ENCODE measurements at places on chromosomes 13 and 19.

DNA sequence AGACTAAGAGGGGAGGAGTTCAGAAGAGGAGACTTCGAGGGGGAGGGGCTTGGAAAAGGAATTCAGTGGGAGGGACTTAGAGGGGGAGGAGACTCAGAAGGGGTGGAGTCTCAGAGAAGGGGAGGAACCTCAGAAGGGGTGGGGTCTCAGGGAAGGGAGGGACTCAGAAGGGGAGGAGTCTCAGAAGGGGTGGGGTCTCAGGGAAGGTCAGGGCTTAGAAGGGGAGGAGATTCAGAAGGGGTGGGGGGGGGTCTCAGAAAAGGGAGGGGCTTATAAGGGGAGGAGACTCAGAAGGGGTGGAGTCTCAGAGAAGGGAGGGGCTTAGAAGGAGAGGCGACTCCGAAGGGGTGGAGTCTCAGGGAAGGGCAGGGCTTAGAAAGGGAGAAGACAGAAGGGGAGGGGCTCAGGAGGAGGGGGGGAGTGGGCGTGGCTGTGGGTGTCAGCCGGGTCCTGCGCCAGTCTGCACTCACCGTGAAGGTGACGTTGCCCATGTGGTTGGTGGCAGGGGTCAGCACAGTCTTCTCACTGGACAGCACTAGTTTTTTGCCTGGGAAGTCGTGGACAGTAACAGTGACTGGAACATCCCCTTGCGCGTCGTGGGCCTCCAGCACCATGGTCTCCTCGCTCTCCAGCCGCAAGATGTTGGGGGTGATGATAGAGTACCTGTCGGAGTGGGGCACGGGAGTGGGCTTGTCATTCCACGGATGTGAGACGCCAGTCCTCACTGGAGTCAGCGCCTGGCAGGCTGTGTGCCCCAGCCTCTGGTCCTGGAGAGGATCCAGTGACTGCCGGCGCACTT, 1.5 kb downstream of the C3 start:
- DNase-seq = peak; percentile 24

DNA sequence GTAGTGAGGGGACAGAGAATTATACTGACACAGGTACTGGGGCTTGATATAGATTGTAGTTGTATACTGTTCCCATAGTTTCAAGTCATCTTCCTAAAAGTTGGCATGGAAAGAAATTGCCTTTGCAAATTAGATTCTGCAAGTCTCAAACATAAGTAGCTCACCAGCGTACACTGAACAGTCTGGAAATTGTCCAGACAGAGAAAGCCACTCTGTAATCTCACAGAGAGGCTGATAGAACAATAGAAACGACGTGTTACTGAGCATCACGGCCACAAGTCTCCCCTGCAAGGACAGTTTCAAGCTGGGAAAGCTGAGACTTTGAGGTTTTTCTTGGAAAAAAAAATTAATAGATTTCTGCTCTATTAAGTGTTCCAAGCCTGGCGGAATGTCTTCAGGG, 228.6 kb downstream of the DNAJC15 start:
- no peak for DNase-seq

- peak; percentile 40 for DNase-seq
Observed at GRCh38 chr19:40799558-40800338, 757 bp downstream of the EGLN2 start.

DNA sequence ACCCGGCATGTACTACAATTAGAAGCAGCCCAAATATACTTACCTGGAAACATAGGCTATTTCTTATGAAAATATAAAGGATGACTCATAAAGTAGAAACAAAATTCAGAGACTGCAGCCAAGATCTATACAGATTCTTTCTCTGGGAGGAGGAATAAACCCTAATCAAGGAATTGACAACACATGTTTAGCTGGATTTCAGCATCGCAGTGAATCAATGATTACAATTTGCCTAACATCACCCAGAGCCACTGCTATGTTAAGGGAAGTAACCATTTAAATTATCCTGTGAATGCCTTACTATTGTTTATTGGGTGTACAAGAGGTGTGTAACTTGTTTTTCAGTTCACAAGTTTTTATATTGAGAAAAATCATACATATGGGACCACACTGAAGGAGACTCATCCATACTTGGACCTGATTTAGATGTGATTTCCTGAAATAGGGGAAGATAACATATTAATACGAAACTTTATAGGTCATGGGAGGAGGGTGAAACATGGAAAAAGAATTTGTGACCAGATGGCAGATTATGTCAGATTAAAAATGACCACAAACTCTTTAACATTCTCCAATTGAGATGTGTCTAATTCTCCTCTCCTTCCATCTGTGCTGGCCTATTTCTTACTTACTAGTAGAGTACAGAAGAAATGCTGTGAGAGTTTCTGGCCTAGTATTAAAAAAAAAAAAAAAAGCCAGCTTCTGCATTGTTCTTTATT, 1168.4 kb downstream of the SLITRK1 start:
- no peak for DNase-seq

- DNase-seq = no peak
Observed at GRCh38 chr13:31051999-31052398, 109.7 kb downstream of the HSPH1 start.

DNA sequence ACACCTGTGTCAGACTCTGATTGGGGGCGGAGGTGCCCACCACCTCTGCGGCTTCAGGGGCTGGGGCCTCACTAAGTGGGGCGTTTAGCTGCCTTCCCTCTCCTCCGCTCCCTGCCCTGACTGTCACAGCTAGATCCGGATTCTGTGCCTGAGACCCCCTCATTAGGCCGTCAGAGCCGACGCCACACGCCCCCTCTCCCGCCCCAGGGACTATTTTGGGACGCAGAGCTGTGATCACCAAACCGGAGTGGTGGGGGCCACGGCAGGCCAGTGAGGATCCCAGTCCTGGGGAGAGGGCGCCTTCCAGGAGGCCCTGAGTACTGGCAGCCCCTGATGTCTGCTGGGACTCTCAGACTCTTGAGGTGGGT, 762 bp downstream of the KANK3 start:
- no peak for DNase-seq

GRCh38 chr19:56884441-56884840, 43.9 kb upstream of the PEG3 start:
- DNase-seq = no peak

DNA sequence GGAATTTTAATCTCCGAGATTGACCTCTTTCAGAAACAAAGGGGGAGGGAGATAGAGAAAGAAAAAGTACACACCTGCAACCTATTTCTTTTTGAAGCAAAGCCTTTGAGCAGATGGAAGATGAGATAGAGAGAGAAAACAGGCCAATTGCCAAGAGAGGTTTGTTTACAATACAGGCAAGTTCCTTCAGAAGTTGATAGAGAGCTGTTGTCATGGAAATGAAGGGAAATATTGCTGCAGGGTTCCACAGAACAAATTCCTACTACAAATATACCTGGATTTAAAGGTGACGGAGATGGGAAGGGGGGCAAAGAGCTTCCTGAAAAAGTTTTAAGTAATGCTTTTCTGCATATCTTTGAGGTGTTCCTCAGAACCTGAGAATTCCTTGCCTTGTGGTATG, 388.4 kb downstream of the NDFIP2 start:
- DNase-seq = peak; percentile 0

DNA sequence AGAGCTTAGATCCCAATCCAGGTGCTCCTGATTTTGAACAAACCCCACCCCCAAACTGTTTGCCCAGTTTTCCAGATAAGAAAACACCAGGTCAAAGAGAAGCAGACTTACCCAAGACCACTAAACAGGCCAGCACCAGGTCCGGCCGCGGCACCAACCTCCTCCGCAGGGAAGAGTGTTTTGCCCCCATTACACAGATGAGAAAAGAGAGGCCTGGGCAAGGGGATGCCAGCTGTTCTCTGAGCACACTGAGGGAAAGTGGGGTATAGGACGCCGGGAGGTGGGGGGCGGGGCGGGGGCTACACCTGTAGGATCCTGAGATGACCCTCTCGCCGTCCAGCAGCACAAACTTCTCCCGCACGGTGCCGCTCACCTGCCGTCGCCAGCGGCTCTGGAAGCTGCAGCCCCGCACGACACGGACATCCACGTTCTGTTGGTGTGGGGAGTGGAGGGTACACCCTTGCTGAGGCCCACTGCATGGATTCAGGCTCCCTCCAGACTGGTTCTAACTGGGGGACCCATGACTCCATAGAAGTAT, 3.1 kb downstream of the SPACA4 start:
- DNase-seq = no peak

GRCh38 chr13:23636360-23636759, 66.1 kb downstream of the TNFRSF19 start:
- DNase-seq = no peak

- DNase-seq = no peak
Observed at GRCh38 chr19:40110570-40110969, 19.8 kb upstream of the ZNF780A start.

DNA sequence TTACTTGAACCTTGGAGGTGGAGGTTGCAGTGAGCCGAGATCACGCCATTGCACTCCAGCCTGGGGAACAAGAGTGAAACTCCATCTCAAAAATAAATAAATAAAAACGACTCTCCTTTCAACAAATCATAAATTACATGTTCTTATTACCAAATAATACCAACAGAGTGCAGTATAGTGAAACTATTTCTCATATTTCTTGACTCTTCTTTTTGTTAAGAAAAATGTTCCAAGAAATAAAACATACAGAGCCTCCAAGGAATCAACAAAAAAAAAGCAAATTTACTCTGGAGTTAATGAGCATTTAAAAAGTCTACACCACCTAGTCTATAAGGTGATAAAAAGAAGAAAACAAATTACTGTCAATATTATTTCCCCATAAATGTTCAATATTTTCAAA, 188.8 kb downstream of the KLF12 start:
- DNase-seq = no peak

DNA sequence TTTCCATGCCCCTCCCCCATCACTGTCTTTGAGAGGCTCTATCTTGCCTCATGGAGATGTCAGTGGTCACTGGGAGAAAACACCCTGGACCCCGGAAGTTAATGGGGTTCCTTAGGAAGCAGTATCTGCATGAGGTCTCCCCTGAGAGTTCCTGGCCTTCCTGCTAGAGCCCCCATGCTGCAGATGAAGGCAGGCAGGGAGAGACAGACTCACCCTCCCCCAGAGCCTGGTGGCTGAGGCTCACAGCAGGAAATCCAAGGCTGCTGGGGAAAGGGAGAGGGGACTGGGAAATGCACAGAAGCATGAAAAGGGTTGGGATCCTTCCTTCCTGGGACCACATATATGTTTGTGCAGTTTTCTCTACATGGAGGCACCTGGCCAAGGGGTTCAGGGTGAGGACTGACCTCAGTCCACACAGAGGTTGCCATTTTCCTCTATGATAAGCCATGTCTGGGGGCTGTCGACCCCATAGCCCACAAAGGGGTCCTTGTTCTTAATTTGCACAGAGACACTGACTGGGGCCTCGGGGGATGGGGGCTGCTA, 95.4 kb downstream of the RNASEH2B start:
- no peak for DNase-seq

All from Calu3 (cell line).